ENCODE measurements at places on chromosomes 16 and 17. TPM values are rescaled to one million over a fixed set of nuclear protein-coding genes. Genes with fewer than 3 reads are reported as not detected.

Gene RNF167
- 110 TPM for total RNA-seq

Gene CCL1
- not detected for total RNA-seq

Gene DRG2
- 64.7 TPM for total RNA-seq

- peak; percentile 17 for DNase-seq
Observed at GRCh38 chr16:71467810-71468209, 5.8 kb upstream of the ZNF23 start.

- no peak for DNase-seq
Observed at GRCh38 chr17:45013021-45013997, 38.1 kb downstream of the DCAKD start.

GRCh38 chr17:81810892-81811704 lies 7.1 kb downstream of the GCGR start:
- no peak for DNase-seq

Data from adrenal gland (tissue), 19 donors.